Astrocyte (in vitro differentiated cells and primary cell): ENCODE measurements at places on chromosomes 1 and 21. TPM values are rescaled to one million over a fixed set of nuclear protein-coding genes. Genes with fewer than 3 reads are reported as not detected.

GRCh38 chr1:222523852-222524251 is 24.1 kb downstream of the HHIPL2 start:
- DNase-seq = no peak

The KLF17 gene
- total RNA-seq = 0.09 TPM in 1 of 2 replicates, not detected in the other

DNA sequence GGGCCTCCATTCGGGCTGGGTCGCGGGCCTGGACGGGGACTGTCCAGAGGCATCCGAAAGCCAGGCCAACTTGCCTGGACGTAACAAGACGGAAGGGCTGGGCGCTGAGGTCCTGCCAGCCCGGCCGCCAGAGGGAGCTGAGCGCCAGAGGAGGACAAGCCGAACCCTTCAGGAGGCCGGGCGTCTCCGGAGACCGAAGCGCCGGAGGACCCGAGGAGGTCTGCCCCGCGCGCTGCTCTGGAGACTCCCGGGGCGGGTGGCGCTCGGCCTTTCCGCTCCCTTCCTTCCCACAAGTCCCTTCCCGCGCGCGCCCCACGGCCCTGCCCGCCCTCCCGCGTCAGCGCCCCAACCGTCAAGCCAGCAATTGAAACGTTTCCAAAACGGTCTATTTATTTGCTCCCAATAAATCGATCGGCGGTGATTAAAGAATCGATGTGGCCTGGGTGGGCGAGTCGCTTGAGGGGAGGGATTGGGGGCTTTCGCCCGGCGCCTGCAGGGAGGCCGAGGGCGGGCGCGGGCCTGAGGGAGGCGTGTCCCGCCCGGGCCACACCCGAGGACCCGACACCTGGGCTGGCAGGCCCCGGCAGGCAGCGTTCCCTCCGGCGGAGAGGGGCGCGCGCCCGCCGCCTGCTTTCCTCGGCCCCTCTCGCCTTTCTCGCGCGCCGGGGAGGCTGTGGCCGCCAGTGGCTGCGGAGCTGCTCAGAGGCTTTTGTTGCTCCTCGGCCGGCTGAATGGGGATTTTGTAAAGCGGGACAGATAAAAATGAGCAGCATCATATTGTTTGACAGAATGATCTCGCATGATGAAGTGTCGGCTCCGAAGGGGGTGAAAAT is 5.2 kb upstream of the FOXD3 start:
- DNase-seq = no peak

DNA sequence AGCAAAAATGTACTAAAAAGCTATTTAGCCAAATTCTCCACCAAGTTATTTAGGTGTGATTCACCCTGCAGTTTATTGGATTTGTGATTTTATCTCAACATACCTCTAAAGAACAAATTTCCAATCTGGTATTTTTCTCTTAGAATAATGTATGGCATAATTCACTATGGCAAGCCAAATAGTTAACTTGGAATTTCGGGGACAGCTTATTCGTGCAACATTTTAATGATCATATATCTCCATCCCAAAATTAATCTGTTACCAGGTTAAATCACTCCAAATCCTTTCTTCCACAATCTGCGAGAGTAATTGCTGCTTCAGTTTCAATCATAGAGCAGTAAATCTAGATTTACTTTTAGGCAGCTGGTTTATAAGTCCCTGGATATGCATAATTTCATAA is 53.4 kb downstream of the ERICH3 start:
- no peak for DNase-seq

The PEAR1 gene
- 8.5 and 17.3 TPM in 2 replicates for total RNA-seq
